ENCODE measurements at places on chromosomes 6 and 20.

DNA sequence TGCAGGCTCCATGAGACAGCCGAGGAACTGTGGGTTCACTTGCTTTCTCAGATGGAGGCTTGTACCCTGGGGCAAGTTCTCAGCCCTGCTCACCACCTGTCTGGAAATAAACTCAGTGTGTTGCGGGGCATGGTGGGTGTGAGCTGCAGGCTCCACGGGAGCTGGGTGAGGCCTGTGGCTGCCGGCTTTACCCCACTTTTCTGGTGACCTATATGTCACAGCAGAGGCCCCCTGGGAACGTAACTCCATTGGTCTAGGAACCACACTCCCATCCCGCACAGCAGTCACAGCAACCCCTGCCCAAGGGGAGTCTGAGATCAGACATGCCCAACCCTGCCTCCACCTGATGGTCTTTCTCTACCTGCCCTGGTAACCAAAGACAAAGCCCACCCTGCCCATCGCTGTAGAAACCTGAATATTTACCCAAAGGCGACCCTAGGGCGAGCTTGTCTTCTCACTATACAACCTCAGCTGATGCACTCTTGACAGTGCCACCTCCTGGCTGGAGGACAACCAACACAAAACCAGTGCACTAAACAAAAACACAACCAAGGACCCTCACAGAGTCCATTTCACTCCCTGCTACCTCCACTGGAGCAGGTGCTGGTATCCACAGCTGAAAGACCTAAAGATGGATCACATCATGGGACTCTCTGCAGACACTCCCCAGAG, 174.3 kb downstream of the PDE10A start:
- DNase-seq = no peak

DNA sequence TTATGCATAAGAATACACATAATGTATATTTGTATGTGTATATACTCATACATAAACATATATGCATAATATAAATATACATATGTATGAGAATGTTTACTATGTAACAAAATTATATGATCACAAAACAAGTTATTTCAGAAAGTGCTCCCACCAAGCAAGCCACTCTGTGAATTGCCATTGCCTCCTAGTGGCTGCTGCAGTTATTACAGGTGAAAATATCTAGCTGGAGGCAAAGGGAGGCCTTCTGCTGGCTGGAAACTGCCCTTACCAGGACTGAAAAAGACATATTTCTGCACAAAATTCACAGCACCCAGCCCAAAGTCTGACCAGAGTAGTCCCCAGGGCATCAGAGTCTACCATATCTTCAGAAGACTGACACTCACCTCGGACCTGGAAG, 14.4 kb upstream of the ADAM33 start:
- DNase-seq = no peak

DNA sequence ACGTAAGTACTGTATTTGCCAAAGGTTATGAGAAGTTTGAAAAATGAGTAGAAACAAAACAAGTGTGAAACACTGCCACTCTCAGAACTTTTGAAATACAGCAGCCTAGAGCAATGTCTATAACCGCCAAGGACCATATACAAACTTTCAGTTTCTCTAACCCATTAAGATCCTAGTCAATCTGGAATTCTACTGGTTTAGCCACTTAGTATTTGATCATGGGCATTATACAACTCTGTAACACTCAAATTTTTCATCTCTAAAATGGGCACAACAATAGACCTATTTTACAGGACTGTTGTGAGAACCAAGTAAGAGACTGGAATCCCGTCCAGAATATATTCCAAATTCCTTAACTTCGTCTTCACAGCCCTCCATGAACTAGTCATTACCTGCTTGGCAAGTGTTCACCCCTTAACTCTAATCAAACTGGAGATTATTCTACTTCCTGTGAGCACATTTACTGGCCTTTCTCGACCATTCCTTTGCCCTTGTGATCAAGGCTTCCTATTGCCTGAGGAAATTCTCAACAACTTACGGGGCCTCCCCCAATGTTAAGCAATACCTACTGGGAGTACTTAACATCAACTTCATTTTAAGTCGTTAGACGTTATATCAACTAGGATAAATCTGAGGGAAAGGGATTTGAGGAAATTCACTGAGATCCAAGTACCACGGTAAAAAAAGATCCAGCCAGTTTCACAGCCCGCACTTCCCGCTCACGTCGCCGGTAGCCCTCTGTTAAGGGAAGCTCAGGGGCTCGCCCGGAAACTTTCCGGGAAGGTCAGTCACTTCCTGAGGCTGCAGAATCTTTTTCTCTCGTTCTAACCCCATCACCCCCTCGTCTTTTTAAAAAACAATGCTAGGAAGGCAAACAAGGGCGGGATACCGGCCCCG, 1.1 kb downstream of the EIF2S2 start:
- peak; percentile 45 for DNase-seq

DNA sequence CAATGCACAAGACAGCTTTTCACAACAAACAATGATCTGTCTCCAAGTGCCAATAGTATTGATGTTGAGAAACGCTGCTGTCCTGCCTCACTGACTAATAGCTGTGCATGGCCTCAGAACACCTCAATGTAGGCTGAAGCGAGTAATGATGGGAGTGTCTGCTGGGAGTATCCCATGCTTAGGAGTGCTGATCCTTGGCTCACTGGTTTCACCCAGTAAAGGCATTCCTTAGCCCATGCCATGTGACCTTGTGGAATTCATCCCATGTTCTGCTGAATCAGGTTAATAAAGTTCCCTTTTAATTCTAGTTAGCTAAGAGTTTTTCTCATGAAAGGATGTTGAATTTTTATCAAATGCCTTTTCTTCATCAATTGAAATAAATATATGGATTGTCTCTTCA, 3.8 kb upstream of the WFDC12 start:
- no peak for DNase-seq

DNA sequence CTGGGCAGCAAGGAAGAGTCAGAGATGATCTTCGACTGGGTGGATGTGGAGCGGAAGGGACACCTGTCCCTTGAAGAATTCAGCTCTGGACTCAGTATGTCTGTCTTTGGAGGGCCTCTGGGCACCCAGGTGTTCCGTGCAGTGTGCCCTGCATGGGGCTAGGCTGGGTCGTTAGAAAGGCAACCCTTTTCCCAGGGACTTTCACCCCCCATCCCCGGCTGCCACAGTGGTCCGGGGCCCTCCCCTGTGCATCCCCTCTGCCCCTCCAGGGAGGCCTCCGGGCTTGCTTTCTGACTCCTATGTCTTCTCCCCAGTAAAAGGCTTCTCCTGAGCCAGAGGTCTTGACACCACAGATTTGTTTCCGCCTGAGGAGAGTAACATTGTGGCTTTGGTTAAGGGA, 16.2 kb downstream of the RAB44 start:
- DNase-seq = no peak

DNA sequence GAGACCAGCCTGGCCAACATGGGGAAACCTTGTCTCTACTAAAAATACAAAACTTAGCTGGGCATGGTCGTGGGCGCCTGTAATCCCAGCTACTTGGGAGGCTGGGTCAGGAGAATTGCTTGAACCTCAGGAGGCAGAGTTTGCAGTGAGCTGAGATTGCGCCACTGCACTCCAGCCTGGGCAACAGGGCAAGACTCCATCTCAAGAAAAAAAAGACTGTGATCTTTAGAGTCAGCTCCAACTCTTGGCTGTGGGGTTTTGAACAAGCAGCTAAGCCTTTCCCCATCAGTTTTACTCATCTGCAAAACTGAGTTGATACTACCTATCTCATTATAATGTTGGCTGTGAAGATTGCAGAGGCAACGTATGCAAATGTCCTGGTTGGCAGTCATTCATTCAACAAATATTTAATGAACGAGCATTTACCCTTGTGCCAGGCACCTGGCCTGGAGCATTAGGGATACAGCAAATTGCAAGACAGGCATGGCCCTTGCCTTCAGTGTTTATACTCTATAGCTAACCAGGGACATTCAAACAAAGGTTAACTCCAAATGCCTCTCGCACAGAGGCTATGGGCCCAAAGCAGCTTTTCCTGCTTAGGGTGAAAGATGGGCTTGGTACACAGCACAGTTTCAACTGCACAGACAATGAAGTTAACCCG, 37.8 kb downstream of the ILRUN start:
- DNase-seq = no peak

- no peak for DNase-seq
Observed at GRCh38 chr6:5728351-5729079, 278.2 kb downstream of the NRN1 start.

DNA sequence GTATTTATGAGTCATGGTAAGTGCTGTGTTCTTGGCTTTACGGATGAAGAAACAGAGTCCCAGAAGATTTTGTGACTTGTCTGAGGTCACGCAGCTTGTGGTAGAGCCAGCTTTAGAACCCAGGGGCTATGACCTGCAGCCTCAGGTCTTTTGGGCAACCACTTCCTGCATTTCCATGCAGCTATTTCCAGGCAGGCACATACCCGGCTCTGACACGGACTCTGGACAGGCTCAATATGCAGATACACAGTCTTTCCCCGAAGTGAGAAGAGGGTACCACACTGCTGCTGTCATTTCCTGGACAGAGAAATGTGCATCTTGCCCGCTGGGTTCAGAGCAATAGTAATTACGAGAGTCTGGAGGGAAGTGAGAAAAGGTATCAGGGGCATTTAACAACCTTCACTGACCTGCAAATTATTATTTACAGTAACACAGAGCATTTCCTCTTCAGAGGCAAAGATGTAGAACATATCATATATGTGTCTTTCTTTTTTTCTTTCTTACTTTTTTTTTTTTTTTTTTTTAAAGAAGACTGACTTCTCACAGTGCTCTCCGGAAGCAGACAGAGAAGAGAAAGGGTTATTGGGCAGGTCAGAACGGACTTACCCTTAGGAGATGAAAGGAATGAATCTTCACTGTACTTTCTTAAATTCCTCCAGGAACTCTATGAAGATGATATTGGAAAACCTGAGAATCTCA, 185.1 kb downstream of the CLIC5 start:
- peak; percentile 34 for DNase-seq

DNA sequence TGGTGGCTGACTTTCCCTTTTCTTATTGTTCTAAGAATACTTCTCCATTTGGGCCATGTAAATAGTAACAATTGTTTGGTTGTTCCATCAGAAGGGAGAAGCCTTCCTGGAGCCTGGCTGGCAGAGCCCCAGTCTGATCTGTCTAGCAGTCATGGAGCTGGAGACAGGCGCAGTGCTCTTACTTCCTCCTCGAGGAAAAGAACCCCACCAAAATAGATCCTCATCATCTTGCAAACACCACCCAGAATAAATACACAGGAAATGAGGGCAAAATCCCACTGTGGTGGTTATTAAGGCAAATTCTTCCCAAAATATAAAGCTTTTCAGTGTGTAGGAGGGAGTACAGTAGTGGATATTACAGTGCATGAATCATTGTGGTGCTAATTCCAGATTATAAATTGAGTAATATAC, 195.1 kb upstream of the SGK1 start:
- no peak for DNase-seq

DNA sequence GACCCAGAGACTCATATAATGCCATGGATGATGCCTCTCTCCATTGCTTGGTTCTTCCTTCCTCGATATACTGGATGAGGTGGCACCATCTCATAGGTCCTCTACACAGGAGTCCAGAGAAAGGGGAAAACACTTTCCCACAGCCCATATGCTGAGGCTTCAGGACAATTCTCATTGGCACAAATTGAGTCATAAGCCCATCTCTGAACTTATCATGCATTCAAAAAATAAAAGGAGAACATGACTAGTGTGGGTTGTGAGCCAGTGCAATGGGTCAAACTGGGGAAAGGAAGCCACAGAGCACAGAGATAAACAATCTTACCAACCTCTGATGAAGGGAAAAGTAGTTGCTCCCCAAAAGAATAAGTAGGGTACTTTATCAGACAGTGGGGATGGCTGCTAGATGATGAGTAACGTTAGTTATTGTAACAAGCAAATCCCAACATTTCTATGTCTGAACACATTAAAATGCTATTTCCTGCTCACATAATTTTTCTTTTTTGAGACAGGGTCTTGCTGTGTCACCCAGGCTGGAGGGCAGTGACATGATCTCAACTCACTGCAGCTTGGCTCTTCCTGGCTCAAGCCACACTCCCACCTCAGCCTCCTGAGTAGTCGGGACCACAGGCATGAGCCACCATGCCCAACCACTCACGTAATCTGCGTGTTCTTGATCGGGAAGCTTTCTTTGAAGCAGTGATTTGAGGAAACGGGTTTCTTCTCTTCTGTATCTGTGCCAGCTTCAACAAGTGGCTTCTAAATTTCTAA, 27.0 kb downstream of the SOD2 start:
- no peak for DNase-seq

DNA sequence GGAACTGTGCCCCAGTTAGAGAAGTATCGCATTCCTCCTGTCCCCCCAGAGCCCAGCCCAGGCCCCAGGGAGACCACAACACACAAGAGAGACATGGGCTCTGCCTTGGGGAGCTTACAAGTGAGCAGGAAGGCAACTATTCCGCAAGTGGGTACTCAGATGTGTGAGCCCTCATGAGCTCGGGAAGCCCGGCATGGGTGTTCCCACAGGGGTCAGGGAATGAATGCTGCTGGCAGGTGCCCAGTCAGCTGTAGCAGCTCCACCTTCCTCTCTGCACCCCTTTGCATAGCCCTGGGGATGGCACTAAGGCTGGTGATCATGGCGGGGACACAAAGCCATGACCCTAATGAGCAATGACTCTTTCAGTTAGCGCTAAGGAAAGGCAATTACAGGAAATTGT, 194.1 kb downstream of the SYNDIG1 start:
- no peak for DNase-seq

GRCh38 chr20:4544765-4545164, 176.9 kb upstream of the PRND start:
- no peak for DNase-seq

DNA sequence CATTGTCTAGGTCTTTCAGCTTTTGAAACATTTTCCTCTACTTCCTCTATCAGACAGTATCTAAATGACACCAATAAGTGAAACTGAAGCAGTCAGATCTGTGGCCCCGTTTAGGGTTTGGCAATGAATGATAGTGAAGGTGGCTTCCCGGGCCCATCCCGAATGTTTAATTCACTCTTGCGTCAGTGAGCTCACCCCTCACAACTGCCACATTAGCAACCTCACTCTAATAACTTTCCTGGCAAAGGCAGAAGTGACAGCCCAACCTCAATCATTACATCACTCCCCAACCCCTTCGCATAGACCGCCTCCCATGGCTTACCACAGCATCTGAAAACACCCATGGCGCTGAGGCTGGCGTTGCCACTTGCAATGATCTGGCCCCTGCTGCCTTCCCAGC, 92.4 kb upstream of the CD83 start:
- peak; percentile 22 for DNase-seq

- no peak for DNase-seq
Observed at GRCh38 chr20:39623584-39624234, 661.6 kb downstream of the DHX35 start.

DNA sequence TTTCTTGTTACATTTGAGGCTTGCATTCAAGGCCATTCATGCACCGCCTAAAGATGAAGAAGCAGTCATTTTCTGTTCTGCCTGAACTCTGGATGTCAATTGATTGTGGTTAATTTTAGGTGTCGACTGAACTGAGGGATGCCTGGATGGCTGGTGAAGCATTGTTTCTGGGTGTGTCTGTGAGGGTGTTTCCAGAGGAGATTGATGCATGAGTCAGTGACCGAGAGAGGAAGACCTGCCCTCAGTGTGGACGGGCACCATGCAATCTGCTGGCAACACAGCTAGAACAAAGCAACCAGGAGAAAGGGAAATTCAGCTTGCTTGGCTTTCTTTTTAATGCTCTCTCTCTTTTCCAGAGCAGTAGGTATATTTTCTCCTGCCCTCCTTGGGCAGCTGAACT, 164.1 kb upstream of the ECI2 start:
- DNase-seq = peak; percentile 2
